ENCODE measurements at places on chromosomes 5 and 9.

DNA sequence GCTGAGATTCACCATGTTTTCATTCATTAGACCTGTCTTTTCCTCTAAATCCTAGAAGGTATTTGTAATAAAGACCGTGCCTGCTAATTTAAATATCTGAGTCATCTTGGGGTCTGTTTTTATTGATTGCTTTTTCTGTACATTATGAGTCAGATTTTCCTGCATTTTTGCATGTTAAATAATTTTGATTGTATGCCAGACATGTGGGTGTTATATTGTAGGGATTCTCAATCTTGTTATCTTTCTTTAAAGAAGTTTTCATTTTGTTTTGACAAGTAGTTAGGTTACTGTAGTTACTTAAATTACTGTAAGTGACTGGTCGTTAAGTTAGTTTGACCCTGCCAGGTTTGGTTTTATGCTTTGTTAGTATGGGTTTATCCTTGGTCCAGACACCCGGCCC lies 35.1 kb downstream of the EXOSC2 start:
- DNase-seq = no peak

GRCh38 chr9:129322022-129322621 lies 144.1 kb upstream of the IER5L start:
- peak; percentile 18 for DNase-seq

DNA sequence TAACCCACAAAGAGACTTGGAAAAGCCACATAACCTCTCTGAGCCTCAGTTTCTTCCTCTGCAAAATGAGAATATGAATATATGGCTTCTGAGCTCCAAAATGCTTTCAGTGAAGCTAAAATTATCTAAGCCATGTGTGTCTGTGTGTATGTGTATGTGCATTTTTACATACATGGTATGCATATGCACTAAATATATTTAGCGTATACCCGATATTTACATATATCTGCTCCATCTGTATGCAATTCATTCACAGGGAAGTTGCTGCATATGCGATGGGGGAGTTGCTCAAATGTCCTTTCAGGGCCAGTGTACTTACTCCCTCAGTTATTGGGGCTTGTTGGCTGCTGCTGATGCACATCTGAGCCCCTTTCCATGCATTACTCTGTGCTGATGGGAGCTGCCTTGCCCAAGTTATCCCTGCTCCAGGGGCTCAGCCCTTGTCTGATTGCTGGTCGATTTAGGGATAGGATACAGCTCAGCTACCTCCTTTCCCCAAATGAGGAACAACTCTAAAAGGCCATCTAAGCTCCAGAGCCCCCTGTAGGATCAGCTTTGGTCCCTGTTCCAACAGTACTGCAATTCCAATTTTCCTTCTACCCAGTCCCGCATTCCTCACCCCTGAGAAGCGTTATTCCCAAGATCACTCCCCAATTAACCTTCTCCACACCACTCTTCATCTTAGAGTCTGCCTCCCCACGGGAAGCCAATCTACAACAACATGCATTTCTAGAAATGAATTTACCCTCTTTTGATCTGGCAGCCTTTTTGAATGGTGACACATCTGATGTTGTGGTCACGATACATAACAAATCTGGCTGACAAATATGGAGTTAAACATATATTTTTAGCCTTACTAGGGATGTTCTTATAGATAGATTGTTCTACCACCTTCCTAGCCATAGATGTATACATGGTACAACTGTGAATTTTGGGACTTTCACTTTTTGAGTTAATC lies 15.9 kb downstream of the RHOBTB3 start:
- no peak for DNase-seq

GRCh38 chr9:117343427-117343826 lies 71.4 kb downstream of the ASTN2 start:
- no peak for DNase-seq

GRCh38 chr5:14174230-14174636 lies 31.1 kb downstream of the TRIO start:
- peak; percentile 41 for DNase-seq

Measured in right kidney (tissue), 9 donors.